PC-9 (cell line): ENCODE measurements at places on chromosomes 2 and 18. TPM values are rescaled to one million over a fixed set of nuclear protein-coding genes. Genes with fewer than 3 reads are reported as not detected.

Gene ASXL3
- not detected in 2 replicates for total RNA-seq

Gene LNPK
- 24.8 and 43.8 TPM in 2 replicates for total RNA-seq

Gene AP1S3
- 61.3 and 73.3 TPM in 2 replicates for total RNA-seq

Gene AQP4
- total RNA-seq = not detected in 2 replicates

Gene ZSWIM2
- total RNA-seq = not detected in 2 replicates
